ENCODE measurements at places on chromosomes 16 and 17.
A peak's percentile ranks its signal among the peaks of the same experiment; 100 is the strongest.

- DNase-seq, result no peak
These were observed 27.8 kb downstream of the CCL4 start for GRCh38 chr17:36131421-36131820.

- DNase-seq, result no peak
These were observed 435.3 kb upstream of the ZFHX3 start for GRCh38 chr16:73483076-73483791.

GRCh38 chr17:69142175-69142802, 594 bp upstream of the ABCA6 start:
- DNase-seq, result no peak

GRCh38 chr17:83146347-83146746, 66.9 kb downstream of the METRNL start:
- no peak for DNase-seq

DNA sequence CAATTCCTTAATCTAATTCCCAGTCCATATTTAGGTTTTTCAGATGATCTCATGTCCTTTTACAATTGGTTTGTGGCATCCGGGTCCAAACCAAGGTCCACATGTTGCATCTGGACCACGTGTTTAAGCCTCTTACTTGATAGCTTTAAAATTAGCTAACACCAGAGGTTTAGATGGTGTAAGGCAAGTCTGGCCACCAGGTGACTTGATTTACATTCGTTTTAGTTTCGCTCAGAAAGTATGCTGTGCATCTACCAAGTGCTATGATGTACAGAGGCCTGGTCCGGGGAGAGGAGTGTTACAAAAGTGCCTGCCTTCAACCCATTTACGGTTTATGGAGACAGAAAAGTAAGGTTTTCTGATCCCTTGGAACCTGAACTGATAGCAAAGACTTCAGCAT, 878 bp upstream of the DNAJA2 start:
- DNase-seq, result no peak

DNA sequence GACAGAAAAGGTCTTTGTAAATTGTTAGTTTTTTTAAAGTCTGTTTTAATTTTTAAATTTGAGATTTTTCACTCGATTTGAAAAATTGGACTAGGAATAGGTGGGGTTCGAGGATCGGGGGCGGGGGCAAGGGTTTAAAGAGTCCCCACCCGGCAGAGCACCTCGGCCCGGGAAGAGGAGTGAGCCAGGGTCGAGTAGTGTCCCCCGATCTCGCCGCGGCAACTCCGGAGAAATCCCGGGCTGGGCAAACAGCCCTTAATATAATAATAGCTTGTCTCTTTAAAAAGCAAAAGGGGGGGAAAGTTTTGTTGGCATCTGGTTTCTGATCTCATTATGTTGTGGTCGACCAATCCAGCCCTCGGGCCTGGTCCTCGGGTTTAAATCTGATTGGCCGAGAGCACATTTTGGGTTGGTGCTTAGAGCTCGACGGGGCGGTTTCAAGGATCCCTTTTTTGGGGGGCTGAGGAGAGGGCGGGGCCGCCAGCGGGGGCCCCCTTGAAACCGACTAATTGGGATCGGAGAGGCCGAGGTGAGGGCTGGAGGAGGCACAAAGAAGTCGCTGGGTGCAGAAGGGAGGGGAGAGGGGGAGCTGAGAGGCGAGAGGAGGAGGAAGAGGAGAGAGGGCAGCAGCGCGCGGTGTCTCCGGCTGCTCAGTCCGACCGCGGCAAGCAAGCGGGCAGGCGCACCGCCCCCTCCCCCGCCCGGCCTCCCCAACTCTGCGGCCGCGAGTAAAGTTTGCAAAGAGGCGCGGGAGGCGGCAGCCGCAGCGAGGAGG, at the start of gene FZD2:
TSS of gene FZD2 (plus strand) at position 653 of the 775 bp plus-strand sequence. CDS start 205 bp downstream, outside the sequence.
- DNase-seq, result peak; percentile 5

DNA sequence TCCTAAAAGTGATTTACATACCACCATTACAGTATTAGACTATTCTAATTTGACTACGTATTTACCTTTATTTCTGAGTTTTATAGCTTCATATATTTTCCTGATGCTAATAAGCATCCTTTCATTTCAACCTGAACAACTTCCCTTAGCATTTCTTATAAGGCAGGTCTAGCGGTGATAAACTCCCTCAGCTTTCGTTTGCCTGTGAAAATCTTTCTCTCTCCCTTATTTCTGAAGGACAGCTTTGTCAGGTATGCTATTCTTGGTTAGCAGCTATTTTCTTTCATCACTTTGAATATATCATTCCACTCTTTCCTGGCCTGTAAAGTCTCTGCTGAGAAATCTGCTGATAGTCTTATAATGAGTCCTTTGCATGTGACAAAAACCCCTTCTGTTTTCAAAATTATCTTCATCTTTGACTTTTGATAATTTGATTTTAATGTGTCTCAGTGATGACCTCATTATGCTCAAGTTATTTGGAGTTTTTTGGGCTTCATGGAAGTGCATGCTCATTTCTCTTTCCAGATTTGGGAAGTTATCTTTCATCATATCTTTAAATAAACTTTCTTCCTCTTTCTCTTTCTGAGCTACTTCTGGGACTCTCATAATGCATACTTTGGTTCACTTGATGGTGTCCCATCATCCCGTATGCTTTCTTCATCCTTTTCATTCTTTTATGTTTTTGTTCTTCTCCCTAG, 285.4 kb upstream of the PMFBP1 start:
- no peak for DNase-seq

DNA sequence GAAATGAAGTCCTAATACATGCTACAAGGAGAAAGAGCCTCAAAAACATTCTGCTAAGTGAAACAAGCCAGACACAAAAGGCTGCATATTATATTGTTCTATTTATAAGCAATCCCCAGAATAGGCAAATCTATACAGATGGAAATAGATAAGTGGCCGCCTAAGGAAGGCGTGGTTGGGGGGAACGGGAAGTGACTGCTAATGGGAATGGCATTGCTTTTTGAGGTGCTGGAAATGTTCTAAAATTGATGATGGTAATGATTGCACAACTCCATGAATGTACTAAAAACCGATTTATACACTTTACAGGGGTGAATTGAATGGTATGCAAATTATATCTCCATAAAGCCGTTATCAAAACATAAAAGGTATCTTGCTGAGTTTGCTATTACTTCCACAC, 67.7 kb downstream of the GAS7 start:
- no peak for DNase-seq

DNA sequence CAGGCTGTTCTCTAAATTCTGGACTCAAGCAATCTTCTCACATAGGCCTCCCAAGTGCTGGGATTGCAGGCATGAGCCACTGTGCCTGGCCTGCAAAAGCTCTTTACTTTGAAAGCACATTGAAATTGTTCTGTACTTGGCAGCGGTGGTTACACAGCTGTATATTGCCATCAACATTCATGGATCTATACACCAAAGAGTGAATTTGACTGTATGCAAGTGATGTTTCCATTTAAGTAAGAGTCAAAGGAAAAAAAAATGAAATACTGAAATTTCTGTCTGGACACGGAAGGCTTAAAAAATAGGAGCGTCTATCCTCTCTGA, 450.6 kb upstream of the PSMD7 start:
- DNase-seq, result no peak

DNA sequence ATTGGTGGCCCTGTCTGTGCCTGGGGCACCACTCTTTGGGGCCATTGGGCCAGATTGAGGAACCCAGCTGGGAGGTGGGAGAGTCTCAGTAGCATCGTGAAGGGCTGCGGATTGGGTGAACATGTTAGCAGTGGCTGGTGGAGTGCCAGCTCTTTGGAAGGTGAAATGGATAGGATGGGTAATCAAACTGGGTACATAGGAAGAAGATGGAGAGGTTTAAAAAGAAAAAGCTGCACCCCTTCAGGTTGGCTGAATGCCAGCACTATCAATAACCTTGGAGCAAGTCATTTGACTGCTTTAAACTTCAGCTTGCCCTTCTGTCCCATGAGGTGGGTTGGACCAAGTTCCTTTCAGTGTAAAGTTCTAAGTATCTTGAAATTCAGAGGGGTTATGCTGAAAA, 95.0 kb downstream of the RPTOR start:
- DNase-seq, result no peak

DNA sequence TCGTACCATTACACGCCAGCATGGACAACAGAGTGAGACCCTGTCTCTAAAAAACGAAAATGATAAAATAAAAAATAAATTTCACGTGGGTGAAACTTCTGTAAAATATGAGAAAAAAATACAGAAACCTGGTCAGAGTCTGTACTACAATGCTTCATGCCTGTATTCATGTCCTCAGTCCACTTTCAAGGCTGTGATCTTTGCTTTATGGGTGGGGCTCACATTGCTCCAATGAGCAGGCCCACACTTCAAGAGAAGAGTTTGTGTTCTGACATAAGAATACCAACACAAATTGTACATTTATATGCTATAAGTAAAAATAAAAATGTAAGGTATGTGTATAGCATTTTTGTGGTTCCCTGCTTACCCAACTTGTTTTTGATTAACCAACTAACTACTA, 32.2 kb upstream of the ABCA3 start:
- no peak for DNase-seq

DNA sequence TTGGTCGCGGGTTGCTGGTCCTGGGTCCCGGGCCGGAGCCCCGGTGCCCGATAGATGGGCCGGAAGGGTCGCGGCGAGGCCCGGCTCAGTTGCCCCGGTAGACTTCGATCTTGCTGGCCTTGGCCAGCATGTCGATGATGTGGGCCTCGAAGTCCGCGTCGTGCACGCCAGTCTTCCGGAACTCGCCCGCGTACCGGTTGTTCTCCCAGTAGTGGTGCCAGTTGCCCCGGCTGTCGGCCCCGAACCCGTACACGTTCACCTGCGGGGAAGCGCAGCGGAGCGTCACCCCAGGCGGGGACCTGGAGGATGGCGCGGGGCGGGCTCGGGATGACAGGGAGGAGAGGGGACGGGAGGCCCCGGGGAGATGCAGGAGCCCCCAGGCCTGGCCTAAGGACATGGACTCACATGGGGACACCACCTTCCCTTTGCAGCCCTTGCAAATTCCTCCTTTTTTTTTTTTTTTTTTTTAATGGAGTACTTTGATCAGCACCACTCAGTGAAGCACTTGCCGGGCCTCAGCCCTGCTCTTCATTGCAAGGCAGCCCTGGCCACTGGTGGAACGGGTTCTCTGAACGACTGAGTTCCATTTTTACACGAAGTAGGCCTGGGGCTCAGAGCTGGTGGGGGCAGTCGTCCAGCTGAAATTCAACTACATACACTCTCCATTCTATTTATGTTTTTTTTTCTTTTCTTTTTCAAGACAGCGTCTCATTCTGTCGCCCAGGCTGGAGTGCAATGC, 35.1 kb downstream of the DDX19A start:
- no peak for DNase-seq

DNA sequence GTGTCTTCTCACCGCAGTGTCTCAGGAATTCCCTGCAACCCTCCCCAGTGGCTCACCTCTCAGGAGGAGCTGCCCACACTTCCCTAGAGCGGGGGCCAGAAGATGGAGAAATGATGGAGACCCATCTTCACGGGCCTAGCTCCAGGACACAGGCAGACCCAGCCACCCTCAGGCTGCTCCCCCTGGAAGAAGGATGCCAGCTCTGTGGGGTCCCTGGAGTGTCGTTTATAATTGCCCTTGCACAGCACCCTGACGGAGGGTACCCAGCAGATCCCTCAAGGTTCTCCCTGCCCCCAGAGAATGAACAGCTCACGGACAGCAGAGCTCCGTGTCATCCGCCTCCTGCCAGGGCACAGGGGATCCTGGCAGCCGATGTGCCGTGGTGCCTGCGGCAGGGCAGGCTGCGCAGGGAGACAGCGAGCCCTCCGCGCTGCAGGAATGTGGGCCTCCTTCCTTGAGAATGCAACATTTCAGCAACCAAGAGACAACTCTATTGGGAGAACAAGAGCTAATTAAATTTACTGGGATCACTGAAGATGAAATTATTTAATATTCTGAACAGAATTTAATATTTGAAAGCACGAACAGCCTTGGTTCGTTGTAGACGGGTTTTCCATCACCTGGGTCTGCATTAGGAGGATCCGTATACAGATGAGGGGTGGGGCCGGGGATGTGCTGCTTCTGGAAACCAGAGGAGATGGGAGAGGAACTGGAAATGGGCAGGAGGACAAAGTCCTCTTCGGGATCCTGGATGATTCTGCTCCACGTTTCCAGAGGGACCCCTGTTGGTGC, 21.0 kb upstream of the RBFOX3 start:
- no peak for DNase-seq

GRCh38 chr17:77257169-77257568, 116.4 kb downstream of the SEC14L1 start:
- DNase-seq, result no peak

DNA sequence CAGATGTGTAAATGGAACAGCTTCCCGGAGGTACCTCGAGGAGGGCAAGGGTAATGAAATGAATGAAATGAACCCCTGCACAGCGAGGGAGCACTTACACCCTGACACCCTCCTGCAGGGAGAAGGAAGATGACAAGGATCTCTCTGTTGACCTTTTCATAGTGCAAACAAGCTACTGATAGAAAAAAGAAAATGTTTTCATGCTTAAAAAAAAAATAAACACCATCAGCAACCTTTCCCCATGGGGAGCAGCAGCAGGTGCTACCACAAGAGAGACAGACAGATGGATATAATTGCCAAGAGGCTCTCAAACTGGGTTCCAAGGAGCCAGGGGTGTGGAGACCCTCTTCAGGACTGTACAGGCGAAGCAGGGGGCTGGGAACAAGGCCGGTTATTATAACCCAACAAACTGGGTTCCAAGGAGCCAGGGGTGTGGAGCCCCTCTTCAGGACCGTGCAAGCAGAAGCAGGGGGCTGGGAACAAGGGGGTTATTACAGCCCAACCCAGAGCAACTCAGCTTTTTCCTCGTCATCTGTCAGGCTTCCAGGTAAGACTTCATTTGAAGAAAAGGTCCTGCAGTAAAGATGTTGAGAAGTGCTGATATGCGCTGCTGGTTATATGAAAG, 718 bp upstream of the RPH3AL start:
- DNase-seq, result no peak

- peak; percentile 63 for DNase-seq
These were observed 593 bp upstream of the HEXIM1 start for GRCh38 chr17:45147581-45148182.

DNA sequence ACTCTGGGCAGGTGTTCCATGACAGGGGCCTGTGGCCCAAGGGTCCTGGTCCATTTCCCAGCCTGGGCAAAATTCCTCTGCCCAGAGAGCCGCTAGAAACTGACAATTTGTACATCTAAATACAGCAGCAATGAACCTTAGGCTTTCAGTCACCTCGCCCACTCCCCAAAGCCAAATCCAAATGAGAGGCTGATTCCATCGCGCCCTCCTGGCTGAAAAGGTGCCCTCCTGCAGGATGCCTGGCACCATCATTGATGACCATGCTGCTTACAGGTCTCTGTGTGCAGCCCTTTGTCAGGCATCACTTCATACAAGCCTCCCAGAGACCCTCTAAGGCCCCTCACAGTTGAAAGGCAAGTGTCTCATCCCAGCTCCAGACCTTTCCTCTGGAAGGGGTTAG, 114.7 kb downstream of the C16orf78 start:
- no peak for DNase-seq

GRCh38 chr16:73405851-73406250, 357.9 kb upstream of the ZFHX3 start:
- DNase-seq, result no peak

GRCh38 chr17:16460796-16461605, 31.0 kb downstream of the LRRC75A start:
- no peak for DNase-seq

GRCh38 chr17:17150448-17150800, 55.7 kb downstream of the PLD6 start:
- DNase-seq, result no peak

GRCh38 chr17:59620518-59621259, 994 bp downstream of the CLTC start:
- DNase-seq, result peak; percentile 1

- no peak for DNase-seq
These were observed 312.7 kb upstream of the ERCC4 start for GRCh38 chr16:13607289-13607688.

GRCh38 chr16:20904507-20905081, 4.0 kb downstream of the LYRM1 start:
- no peak for DNase-seq

GRCh38 chr17:17264430-17264829, 16.6 kb downstream of the COPS3 start:
- DNase-seq, result no peak

Data from NCI-H187 (cell line).